Foreskin keratinocyte (primary cell): ENCODE measurements at places on chromosomes 4 and X. TPM values are rescaled to one million over a fixed set of nuclear protein-coding genes. Genes with fewer than 3 reads are reported as not detected.

OTC gene
- not detected in 2 replicates for polyA plus RNA-seq

TACR3 gene
- polyA plus RNA-seq, result not detected in 2 replicates

ERAS gene
- polyA plus RNA-seq, result not detected in 2 replicates

EPHA5 gene
- polyA plus RNA-seq, result not detected in 2 replicates

AWAT2 gene
- polyA plus RNA-seq, result not detected in 2 replicates

IL21 gene
- polyA plus RNA-seq, result not detected in 2 replicates

COX7B2 gene
- not detected in 2 replicates for polyA plus RNA-seq
